ENCODE measurements at places on chromosomes 4 and X.

- DNase-seq = no peak
Observed at GRCh38 chr4:102525504-102525903, 24.3 kb downstream of the NFKB1 start.

DNA sequence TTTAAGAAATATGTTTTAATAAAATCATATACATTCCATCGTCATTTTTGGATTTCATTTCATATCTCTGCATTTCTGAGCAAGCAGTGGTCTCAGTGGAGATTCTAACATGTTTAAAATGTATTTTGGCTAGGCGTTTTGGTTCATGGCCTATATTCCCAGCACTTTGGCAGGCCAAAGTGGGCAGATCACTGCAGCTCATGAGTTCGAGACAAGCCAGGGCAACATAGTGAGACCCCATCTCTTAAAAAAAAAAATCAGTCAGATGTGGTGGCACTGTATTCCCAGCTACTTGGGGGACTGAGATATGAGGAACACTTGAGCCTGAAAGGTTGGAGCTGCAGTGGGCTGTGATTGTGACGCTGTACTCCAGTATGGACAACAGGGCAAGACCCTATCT is 67.5 kb upstream of the RAB33B start:
- DNase-seq = no peak

DNA sequence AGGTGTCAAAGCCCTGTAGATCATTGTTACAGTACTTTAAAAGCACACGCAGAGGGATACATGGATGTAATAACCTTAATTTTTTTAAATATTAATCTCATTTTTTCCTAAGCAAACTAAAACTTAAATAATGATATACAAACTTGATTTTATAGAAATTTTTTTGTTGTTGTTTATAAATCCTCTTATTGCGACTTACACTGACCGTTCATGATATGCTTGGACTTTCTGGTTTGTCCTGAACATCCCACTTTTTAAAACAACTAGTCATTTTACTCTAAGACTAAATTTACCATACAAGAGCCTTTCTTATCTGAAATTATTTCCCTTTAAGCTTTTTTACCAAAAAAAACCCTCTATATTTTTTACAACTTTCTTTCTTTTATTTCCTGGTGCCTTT is 2106.0 kb downstream of the PCDH7 start:
- no peak for DNase-seq

DNA sequence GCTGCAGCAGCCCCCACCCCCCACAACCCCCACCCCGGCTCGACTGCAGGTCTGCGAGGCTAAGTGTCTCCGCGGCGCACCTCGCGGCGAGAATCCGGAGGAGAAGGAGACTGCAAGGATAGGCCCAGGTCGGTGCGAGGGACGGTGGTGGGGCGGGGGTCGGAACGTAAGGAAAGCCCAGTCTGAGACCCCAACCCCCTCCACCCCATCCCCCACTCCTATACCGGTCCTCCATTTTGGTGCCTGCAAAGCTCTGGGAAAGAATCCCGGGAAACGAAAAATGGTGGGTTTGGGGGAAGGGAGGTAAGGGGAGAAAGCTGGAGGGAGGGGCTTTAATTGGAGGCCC is 614 bp downstream of the BEX3 start:
- DNase-seq = no peak

DNA sequence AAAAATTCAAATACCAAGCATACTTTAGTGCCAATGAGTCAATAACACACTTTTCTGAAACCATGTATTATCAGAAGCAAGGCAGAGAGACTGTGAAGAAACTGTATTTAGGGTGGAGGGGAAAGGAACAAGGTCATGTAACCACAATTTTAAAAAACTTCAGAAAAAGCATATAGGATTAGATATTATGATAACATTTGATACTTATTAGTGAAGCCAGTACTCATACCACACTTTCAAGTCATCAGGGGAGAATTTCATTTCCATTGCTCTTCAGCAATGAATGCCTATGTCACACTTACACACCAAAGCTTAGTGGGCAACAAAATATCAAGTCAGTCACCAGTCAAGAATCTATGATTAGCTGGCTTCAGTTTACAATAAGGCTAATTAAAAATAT is 602.2 kb downstream of the IL15 start:
- DNase-seq = no peak

DNA sequence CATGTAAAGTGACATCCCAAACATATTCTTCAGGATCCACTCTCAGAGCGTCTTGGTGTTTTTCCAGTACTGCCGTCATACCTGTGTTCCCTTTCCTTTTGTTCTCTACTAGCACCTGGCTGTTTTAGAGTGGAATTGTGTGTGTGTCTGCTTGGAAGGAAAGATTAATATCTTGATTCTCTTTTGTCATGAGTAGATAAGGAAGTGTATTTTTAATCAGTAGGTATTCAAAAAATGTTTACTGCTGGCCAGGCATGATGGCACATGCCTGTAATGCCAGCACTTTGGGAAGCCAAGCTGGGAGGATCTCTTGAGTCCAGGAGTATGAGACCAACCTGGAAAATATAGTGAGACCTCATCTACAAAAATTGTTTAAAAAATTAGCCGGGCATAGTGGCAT is 198.8 kb downstream of the CBR4 start:
- DNase-seq = no peak

- no peak for DNase-seq
Observed at GRCh38 chr4:159549098-159549518, 446.2 kb downstream of the RAPGEF2 start.

All from activated T-cell treated with anti-CD3 and anti-CD28 coated beads for 4 hours (primary cell).